ENCODE measurements at places on chromosomes 1 and 21. TPM values are rescaled to one million over a fixed set of nuclear protein-coding genes. Genes with fewer than 3 reads are reported as not detected.

The ABCA4 gene
- 0.59 TPM for polyA plus RNA-seq

The SYT14 gene
- polyA plus RNA-seq = 1.7 TPM

The BSND gene
- polyA plus RNA-seq = 0.04 TPM

The YBX1 gene
- 921 TPM for polyA plus RNA-seq

The HEATR1 gene
- 15.6 TPM for polyA plus RNA-seq

DNA sequence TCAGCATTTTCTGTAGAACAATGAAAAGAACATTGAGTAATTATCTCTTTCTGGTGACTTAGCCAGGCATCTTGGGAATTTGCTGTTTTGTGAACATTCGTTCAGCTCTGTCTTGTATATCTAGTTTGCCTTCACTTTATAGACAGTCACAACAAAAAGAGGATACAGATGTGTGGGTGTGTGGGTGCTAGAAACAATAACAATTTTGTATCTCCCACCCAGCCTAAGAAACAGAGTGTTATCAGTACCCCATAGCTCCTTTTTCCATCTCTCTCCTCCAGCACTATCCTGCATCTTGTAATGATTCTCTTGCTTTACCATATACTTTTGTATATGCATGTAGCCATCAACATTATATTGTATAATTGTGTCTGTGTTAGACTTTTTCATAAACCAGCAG, 33.0 kb downstream of the AK4 start:
- DNase-seq = no peak

DNA sequence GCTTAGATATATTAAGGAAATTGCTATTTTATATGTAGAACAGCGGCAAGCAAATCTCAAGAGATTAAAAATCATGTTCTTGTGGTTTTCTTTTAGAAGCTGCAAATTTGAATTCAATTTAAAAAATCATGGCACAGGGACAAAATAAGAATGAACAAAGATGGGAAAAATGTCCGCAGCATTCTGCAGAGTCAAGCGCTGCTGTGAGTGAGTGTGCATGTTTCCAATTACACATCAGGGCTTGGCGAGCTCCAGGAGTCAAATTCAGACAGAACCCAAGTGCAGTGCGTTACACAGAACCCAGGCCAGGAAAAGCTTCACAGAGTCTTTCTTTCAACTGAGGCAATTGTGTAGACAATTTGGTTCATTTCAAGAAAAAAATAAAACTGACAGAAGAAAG, 33.3 kb upstream of the ERG start:
- DNase-seq = peak; percentile 66

- DNase-seq = no peak
Measured at GRCh38 chr1:19730793-19731192, 66.1 kb downstream of the HTR6 start.

- no peak for DNase-seq
Measured at GRCh38 chr1:212260557-212261355, 24.5 kb upstream of the PPP2R5A start.

- DNase-seq = no peak
Measured at GRCh38 chr1:227712648-227713047, 22.5 kb downstream of the JMJD4 start.

DNA sequence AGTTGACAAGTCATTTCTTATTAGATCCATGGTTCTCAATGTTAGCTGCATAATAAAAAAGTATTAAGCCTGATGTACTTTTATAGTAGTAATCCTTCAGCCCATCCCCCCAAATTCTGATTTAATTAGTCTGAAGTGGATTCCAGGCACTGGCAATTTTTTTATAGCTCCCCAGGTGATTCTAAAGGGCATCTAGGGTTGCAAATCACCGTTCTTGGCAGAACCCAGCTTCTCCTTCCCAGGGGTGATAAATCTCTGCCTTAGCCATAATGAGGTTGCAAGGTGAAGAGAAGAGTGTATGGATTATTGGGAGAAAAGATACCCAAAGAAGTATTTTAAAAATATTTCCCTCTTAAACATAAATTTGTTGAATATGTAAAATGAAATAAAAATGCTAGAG, 43.0 kb upstream of the RXRG start:
- no peak for DNase-seq

DNA sequence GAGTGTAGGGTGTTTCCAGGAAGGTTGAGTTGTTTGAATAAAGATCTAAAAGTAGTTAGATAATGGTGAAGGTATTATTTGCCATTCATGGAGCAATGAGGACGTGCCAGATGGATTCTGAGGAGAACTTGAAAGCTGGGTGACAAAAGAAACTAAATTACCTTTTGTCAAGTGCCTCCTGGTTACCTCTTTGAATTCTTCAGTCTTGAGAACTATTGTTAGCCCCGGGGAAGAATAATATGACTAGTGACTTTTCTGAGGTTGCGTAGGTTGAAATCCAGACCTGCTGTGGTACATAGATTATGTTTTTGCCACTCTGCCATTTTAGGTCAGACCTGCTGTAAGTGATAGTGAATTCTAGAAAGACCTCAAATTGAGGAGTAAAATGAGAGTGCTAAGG, 11.5 kb downstream of the LAMC1 start:
- no peak for DNase-seq

- DNase-seq = no peak
Measured at GRCh38 chr1:199067483-199067882, 428.6 kb downstream of the PTPRC start.

DNA sequence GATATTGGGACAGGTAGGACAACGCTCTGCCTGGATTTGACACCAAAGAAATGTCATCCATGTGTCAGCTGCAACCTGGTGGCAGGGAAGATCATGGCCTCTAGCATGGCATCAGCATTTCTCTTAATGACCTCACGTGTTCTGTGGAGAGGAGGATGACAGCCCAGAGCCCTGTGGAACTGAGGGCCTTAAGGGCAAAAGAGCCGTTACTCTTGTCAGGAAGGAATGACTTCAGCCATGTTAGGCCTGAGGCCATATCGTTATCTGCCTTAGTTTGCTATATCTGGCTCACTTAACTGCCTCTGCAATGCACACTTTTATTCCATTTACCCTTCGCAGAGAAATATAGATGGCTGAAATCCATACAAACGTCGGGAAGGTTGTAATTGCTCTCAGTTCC, 83.2 kb upstream of the PBX1 start:
- DNase-seq = no peak

GRCh38 chr21:14842601-14843000, 222.2 kb downstream of the NRIP1 start:
- no peak for DNase-seq

DNA sequence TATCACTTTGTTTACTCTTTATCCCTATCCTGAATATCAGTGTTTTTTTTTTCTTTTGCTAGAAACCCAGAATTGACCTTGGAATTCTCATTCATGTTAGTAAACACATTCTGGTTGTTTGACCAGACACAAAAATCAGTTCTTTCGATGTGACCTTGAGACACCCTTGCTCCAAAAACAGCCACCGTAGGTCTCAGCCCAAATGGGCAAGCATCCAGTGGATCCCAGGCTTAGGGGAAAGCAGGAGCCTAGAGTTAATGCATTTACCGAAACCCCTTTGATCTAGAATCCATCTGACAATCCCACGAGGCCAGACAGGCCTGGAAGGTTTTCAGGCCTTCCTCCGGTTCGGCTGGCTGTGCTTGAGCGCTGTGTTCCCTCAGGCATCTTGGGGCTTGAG, 47.6 kb downstream of the IRF2BP2 start:
- DNase-seq = no peak

GRCh38 chr1:222009105-222009730, 267.3 kb upstream of the DUSP10 start:
- DNase-seq = no peak

DNA sequence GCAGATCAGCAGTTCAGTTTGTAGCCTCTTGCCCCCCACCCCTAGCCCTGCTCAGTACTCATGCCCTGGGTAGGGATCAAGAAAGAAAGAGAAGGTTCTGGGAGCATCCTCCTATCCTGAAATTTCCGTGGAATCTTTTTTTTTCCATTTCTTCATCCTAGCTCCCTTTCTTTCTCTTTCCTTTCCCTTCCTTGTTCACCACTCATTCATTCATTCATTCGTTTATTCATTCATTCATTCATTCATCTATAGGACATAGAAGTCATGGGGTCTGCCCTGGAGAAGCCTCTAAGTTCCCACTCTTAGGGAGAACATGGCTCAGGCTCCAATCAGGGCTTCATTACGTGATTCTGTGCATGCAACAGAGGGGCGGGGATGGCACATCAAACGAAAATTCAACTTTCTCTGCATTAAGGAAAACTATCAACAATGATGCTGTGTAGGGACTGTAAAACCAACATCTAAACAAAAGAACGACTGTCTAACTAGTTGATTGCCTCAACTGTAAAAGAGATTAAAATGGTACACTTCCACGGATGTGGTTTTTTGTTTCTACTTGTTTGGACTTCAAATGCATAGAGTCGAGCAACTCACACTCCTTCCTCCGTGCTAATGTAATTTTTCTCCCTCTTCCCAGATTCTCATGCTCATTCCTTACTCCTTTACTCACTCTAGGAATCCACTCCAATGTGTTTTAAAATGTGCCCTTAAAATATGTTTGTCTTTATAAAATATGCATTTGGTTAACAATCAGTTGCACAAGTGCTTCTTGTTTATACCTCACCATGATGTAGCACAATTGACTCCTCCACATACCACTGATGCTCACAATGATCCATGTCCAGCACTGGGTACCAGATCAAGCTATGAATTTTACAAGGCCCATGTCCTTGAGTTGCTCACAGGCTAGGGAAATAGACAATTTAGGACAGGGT, 101.2 kb upstream of the SLC2A1 start:
- DNase-seq = no peak

DNA sequence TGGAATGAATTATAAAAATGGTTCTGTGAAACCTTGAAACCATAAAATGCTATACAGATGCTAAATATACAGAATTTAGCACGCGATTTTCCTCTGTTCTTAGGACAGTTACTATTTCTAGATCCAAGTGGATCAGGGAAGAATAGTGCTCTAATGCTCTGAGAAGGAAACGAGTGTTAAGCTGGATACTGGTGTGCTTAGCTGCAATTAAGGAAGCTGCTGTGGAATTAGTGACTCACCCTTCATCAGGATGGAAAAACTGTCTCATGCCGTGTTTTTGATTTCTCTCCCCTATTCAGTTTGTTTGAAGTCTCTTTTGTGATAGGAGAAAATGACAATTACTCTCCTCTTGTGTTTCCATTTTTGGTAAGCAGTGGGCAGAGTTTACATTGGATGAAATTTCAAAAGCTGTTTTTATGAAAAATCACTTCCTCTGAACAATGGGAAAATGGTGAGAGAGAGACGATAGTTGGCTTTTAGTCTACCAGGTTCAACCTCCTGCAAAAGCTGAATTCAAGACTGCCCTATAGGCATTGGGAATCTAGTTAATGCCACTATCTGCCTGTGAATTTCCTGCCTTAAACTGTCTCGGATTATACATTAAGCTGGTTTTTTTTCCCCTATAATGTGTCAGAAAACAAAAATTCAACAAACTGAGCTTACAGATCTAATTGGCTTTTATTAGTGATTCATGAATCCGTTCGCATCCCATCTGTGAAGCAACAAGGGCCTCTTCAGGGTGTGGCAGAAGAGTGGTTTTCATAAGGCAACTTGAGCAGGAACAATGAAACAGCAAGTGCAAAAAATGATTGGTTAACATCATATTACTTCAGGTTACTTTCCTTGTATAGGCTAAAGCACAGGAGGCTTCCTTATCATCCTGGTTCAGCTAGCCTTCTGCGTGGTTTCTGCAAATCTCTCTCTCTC, 179.8 kb downstream of the ST6GALNAC3 start:
- DNase-seq = peak; percentile 65

GRCh38 chr1:16351456-16351993, 755 bp downstream of the FBXO42 start:
- no peak for DNase-seq

DNA sequence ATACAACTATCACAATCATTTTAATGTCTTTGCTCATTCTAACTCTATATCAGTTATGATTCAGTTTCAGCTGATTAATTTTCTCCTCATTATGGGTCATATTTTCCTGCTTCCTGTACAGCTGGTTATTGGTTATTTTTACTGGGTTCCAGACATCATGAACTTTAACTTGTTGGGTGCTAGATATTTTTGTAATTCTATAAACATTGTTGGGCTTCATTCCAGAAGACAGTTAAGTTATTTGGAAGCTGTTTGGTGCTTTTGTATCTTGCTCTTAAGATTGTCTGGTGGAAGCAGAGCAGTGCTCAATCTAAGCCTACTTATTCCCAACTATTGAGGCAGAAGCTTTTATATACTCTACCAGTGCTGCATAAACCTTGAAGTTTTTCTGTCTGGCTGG, 34.4 kb upstream of the HFM1 start:
- no peak for DNase-seq

GRCh38 chr1:100523038-100523652, 14.8 kb upstream of the GPR88 start:
- no peak for DNase-seq

- DNase-seq = no peak
Measured at GRCh38 chr1:198845851-198846250, 207.0 kb downstream of the PTPRC start.

DNA sequence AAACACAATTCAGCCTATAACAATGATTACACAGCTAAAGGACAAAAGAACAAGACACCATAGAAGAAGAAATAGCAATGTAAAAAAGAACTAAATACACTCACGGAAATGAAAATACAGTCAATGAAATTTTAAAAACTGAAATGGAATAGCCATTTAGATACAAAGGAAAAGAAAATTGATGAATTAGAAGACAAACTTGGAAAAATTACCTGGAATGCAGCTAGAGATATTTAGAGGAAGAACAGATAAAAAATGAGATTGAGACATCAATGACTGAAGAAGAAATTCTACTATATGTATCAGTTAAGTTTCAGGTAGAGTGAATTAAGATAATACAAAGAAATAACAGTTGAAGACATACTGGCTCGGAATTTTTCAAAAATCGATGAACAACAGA, 430.4 kb upstream of the NR5A2 start:
- no peak for DNase-seq

DNA sequence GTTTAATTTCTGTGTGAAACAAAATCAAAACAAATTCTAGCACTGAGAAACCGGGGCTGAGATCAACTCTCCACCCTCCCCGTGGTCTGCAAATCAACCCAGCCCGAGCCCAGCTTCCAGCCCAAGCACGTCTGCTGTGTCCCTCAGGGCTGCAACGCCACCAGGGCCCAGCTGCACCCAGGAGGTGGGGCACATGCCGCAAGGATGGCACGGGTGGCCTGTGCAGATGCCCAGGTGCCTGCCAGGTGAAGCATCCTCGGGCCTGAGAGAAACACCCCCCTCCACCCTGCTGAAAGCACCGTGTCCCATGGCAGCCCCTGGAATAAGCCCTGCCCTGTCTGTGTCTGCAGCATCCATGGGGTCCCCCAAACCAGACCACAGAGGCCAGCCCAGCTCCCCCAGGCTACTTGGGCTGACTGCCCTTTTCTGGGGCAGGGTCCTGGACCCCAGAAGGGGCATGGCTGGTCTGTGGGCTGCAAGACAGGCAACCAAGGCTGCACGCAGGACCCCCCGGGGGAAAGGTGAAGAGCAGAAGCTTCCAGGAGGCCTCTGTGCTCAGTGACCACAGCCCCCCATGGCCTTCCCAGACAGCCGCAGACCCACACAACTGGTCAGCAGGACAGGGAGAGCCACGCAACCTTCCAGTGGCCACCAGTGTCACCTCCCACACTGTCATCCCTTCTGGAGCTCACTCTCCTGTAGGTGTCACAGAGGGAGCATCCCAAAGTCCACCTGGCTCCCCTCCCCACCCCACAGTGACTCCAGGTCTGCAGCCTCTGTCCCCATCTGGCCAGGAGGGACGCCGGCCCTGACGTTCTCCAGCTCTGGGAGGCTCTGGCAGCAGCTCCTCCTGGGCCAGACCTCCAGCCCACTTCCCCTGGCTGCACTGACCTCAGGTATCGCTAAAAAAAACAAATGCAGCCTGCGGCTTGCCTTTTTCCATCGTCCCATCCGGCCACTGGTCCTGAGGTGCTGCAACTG, 7.7 kb downstream of the WNT9A start:
- DNase-seq = no peak

- DNase-seq = no peak
Measured at GRCh38 chr1:157115429-157115838, 15.8 kb upstream of the ETV3L start.

All from forelimb muscle (tissue), 1 donor.